ENCODE measurements at places on chromosomes 4 and X. TPM values are rescaled to one million over a fixed set of nuclear protein-coding genes. Genes with fewer than 3 reads are reported as not detected.
A peak's percentile ranks its signal among the peaks of the same experiment; 100 is the strongest.

Gene RAB39B
- 20.1 TPM for total RNA-seq

Gene CTAG2
- total RNA-seq = not detected

Gene TRAM1L1
- 17.2 TPM for total RNA-seq

Gene G3BP2
- 186 TPM for total RNA-seq

Gene SMIM31
- not detected for total RNA-seq

Gene PLXNB3
- total RNA-seq = 3.3 TPM

Gene PGAM4
- total RNA-seq = not detected

Gene SCML2
- 8.7 TPM for total RNA-seq

Gene THOC2
- 105 TPM for total RNA-seq

Gene TNMD
- total RNA-seq = not detected

Gene ASB9
- total RNA-seq = 1.3 TPM

Gene CSN1S1
- not detected for total RNA-seq

Gene ZNF275
- 12.2 TPM for total RNA-seq

Gene PAGE2B
- not detected for total RNA-seq

DNA sequence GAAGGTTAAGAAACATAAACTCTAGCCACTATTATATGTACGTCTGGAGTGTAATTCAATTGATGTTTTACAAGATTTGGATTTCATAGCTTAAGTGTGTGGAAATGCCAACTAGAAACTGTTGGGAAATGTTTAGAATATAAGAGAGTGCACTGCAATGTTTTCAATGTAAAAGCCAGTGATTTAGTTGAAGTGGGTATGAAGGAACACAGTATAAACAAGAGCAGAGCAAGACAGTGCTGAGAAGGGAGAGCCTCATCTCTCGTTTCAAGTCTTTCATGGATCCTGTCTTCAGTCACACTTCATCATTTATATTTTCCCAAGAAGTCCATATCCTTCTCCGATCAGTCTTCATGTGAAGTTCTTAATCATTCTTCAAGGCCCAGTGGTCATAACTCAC, 163.9 kb upstream of the ETNPPL start:
- DNase-seq = no peak

- DNase-seq = no peak
These were observed 67.7 kb upstream of the ZXDA start for GRCh38 chrX:57977992-57978391.

DNA sequence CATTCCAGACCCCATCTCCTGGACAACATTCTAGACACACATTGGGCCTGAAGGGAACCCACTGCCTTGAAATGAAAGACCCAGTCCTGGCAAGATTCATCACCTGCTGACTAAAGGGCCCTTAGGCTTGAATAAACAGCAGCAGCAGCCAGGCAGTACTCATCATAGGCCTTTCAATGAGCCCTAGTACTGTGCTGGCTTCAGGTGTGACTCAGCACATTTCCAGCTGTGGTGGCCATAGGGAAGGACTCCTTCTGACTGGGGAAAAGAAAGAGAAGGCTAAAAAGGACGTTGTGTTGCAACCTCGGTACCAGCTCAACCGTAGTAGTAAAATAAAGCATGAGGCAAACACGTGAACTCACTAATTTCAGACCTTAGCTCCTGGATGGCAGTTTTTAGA, 344.0 kb downstream of the ACTRT1 start:
- DNase-seq = no peak

DNA sequence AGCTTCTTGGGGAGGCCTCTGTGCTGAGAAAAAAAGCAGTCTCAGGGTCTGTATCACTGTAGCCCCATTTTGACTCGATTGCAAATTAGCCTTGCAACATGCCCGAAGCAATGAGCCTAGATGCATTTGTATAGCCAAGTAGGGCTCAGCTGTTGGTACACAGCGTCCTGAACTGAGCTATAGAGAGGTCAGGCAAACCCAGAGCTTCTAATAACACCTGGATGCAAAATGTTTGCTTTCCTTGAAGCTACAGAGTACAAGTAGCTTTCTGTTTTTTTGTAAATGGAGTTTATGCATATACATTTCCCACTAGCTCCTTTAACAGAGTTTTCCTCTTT, 87.8 kb downstream of the PLAC1 start:
- DNase-seq = no peak

- DNase-seq = no peak
These were observed 113.4 kb downstream of the SCLT1 start for GRCh38 chr4:128979934-128980333.

DNA sequence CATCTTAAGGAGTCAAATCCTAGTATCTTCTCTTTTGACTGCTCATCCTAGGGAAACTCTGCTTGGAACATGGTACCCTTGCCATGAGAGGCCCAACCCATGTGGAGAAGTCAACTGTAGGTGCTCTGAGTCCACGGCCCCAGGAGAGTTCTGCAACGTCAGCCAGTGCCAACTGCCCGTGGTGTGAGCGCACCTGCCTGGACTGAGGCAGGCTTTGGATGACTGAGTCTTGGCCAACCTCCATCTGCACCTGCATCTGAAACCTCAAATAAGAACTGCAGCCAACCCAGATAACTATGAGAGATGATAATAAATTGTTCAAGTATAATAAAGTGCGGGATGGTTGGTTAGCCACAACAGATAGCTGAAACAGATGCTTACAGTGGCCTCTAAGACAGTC, 772.0 kb downstream of the TRIML1 start:
- no peak for DNase-seq

- no peak for DNase-seq
These were observed 185.6 kb downstream of the RAP1GDS1 start for GRCh38 chr4:98446499-98447375.

GRCh38 chrX:311156-312129, 7.2 kb downstream of the GTPBP6 start:
- no peak for DNase-seq

- no peak for DNase-seq
These were observed 212.0 kb upstream of the ARSJ start for GRCh38 chr4:114191496-114191895.

- no peak for DNase-seq
These were observed 214.4 kb upstream of the KLF3 start for GRCh38 chr4:38449506-38450174.

DNA sequence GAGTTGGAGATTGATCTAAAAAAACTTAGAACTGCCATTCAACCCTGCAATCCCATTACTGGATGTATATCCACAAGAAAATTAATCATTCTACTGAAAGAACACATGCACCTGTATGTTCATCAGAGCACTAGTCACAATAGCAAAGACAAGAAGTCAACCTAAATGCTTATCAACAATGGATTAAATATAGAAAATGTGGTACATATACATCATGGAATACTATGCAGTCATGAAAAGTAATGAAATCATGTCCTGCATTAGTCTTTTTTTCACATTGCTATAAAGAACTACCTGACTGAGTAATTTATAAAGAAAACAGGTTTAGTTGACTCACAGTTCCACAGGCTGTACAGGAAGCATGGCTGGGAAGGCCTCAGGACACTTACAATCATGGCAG, 850.5 kb downstream of the TECRL start:
- no peak for DNase-seq

DNA sequence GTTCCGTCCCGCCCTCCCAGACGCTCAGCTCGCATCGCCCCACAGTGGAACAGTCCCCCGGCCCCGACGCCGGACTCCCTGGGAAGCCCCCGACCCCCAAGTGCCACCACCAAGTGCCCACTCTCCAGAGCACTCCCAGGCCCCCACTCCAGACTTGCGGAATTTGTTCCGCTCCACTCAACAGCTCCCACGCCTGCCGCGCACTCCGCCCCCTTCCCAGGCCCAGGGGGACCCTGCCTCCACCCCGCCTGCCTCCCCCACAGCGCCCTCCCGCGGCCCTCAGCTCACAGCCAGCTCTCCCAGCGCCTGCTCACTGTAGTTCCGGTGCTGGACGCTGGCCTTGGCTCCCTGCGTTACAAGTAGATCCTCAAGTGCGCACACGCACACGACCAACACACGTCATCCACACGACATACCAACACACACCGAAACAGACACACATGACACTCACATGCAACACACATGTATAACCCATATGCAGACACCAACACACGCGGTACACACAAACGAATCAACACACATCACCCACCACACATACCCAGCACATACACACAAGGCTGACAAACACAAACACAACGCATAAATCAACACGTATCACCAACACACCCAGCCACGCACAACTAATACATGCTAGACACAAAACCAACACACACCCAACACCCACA, 8.0 kb downstream of the MSX1 start:
- no peak for DNase-seq

GRCh38 chr4:186104114-186104889, at the start of gene FAM149A:
Gene FAM149A (plus strand): TSS chr4:186104704.
- DNase-seq = peak; percentile 3

DNA sequence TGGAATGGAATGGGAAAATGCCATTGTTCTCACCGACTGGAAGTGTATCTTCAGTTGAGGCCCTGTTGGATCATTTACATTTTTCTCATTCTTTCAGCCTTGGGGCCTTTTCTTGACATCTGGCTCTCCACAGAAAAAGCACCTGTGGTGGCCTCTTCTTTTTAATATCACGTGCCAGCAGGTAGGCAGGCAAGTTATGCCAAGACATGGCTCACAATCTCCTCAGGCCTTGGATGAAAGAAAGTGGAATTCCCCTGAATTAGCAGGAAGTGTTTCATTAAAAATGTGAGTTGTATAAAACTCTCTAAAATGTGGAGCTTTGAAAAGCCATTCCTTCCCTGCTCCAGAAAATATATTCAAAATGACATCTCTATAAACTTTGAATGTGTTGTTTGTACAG, 122.1 kb downstream of the FRAS1 start:
- DNase-seq = no peak

DNA sequence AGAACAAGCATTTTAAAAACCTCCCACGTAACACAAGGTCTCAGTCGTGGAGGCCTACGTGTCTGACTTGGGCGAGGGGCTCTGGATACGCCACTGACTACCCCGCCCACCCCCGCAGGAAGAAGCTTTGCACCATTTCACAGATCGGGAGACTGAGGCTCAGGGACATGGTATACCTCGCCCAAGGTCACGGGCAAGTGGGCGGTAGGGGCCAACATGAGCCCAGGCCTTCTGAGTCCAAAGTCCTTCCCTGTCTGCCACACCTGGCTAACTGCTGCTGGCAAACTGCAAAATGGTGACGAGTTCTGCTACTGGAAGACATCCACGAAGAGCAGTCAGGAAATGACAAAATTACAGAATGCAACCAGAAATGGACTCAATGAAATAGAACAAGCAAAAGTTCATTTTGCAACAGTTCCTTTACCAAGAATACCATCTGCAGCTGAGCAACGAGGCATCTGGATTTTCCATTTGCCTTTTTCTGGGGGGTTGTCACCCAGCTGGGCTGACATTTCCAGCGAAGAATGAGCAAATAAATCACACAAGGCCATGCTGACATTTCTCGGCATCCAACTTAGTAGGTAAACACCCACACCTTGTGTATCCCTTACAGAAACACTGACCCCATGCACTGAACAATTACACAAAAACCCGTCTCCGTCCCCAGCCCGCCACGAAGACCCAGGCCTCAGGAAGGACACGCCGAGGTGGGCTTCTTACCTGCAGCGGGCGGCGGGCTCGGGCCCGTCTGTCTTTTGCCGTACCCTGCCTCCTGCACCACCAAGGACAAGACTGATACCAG, 70.2 kb upstream of the AFAP1 start:
- no peak for DNase-seq

DNA sequence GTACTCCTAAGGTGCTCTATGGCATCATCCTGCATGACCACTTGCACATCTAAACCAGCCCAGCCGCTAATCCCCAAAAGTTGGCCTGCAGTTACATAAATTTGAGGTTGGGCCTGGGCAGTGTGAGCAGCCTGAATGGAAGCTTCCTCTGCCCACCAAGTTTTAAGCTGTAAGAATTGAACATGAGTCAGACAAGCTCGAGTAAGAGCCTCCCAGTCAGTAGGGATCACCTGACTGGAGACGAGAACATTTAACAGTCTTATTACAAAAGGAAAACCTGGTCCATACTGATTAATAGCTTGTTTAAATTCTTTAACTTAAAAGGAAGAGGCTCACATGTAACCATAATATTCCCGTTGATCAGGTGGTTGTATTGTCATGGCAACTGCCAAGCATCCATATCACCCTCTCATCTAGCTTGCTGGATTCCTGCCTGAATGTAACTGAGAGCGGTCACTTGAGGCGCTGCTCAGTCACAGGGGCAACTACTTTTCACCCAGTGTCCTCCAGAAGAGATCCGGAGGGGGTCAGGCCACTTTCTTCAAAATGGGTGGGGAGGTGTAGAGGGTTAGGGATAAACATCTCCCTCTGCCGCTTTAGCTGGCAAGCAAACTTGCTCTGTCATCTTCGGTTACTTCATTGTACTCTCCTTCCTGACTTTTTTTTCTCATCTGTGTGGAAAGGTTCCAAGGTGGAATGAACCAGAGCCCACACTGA, 56.6 kb upstream of the WDR1 start:
- DNase-seq = no peak

DNA sequence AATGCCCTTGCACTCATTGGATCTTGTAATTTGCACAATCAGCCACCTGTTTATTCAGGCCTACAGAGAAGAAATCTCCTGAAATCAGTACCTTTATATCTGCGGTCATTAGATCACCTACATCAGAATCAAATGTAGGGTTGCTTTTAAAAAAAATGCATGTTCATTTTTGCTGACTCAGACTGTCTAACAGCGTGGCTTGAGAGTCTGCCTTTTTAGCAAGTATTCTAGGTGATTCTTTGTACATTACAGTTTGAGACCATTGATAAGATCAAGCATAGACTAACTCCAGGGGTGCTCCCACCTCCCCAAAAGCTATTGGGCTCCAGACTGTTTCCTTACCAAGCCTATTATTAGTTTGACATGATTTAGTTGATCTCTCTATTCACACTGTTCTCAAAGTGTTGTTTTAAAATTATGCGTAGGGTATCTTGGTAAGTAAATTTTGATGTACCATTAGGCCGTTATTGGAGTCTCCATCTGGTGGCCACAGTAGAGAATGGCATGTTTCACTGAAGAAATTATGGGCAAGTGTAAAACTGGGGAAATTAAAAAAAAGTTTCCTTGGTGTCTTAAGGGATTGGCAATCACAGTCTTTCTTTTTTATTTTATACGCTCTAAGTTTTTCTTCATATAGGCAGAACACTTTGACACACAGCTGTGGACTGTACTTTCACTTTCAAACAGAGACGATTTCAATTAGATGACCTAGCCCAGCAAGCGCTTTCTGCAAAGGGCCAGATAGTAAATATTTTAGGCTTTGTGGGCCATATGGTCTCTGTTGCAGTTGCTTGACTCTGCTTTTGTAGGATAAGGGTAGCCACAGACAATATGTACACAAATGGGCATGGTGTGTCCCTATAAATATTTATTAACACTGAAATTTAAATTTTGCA, 33.7 kb upstream of the MSL3 start:
- DNase-seq = no peak

GRCh38 chr4:102642631-102643298, 118.0 kb downstream of the MANBA start:
- no peak for DNase-seq

- DNase-seq = no peak
These were observed 57.8 kb downstream of the KIAA0232 start for GRCh38 chr4:6840062-6840976.

DNA sequence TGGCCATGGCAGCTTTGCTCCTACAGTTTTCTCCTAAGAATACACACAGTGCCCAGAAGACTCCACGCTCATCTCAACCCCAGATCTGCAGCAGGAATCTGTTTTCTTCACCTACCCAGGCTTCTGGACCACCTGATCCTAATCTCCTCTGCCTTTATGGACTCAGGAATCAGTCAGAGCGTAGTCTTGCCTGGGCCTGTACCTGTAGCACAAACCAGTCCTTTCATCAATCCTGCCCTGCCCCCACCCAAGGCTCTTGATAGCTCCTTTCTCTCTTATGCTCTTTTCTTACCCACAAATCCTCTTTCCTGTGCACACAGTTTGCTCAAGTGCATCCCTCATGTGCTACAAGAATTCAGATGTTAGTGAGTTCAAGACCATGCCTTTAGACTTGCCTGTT, 89.7 kb downstream of the ZNF718 start:
- DNase-seq = no peak

- no peak for DNase-seq
These were observed 272.7 kb upstream of the TAPT1 start for GRCh38 chr4:16498978-16499377.
